Common myeloid progenitor, CD34-positive (primary cell): ENCODE measurements at places on chromosomes 6 and 20.

GRCh38 chr20:11426948-11427347, 490.7 kb upstream of the BTBD3 start:
- no peak for DNase-seq

DNA sequence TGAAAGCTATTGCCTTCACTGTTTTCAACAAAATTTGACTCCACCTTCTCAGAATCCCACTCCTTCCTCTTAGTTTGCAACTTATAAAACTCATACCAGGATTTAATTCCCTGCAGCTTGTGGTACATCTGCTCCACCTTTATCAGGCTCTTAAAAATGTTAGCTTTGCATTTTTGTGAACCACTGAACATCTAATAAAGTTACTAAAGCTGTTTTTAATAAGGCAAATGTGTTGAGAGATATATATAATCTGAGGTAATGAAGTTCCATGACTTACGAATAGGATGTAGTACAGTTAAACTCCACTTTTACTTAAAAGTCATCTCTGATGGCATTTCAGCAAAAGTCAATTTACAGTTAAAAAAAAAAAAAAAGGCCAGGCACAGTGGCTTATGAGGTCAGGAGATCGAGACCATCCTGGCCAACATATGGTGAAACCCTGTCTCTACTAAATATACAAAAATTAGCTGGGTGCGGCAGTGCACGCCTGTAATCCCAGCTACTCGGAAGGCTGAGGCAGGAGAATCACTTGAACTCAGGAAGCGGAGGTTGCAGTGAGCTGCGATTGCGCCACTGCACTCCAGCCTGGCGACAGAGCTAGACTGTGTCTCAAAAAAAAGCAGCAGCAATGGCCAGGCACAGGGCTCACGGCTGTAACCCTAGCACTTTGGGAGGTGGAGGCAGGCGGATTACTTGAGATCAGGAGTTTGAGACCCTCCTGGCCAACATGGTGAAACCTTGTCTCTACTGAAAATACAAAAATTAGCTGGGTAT, 106.2 kb downstream of the KIF13A start:
- DNase-seq = no peak

DNA sequence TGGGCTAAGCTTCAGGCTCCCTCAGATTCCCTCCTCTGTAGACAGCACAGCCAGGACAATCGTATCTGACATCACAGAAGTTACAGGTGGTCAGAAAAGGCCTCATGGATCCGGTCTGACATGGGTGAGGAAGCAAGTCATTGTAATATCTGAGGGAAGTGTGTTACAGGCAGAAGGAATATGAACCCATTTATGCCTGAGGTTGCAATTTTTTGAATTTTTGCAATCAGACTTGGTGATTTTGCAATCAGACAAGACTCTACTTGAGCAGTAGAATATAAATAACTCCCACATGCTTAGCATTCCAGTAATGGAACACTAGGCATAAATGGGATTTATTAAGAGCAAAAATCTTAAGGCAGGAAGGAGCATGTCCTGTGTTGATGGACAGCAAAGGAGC, 52.1 kb downstream of the CBLN4 start:
- DNase-seq = no peak

DNA sequence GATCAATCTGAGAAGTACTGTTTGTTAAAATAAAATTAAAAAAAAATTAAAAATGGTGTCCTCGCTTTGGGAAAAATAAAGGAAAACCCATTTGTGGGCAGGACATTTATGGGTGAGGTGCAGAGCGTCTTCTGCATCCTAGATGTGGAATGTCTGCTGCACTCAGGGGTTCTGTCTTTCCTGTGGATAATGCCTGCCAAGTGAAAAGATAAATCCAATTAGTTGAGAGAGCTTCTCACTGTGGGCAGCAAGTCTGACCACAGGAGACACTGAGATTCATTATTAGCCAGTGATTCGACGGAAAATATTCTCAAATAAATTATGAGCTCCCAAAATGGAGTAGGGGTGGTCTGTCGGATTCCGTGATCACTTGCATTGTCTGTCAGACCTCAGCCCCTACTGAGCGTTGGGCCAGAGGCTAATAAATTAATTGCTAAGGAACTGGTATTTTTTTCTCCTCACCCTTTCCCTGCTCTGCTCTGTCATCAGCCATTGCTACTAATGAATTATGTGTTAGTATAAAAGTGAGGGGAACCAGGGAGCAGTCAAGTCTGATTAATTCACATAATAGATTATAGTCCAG, 10.0 kb downstream of the GMPR start:
- DNase-seq = no peak

GRCh38 chr6:163965426-163966348, 551.2 kb downstream of the QKI start:
- peak; percentile 25 for DNase-seq

DNA sequence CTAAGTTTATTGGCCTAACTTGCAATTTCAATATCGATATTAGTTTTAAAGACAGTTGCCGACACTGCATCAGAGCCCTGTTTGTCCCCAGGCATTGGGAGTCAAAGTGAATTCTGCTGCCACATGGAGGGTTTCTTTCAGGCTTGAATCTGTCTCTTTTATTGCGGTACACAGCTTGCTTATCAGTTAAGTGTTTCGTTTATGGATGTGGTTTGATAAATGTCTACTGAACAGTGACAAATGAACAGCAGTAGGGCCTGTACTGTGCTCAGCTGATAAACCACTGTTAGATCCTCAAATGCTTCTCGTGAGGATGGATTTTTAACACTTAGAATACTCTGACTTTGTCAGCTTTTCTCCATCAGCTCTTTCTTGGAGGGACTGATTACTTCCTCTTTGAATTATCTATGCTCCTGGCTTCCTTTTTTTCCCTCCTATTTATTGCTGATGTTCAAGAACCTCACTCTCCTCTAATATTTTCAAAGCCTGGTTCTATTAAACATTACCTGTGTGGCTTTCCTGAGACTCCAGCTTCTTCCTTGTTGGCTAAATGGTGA, 240.8 kb downstream of the PLCB1 start:
- peak; percentile 87 for DNase-seq

GRCh38 chr6:157535340-157536222, 154.6 kb downstream of the ZDHHC14 start:
- peak; percentile 80 for DNase-seq
